Hypothalamus (tissue), 51 donors: ENCODE measurements at places on chromosomes 6 and 20.
A peak's percentile ranks its signal among the peaks of the same experiment; 100 is the strongest.

- DNase-seq: no peak
Measured at GRCh38 chr20:9036593-9036992, 32.3 kb upstream of the PLCB4 start.

GRCh38 chr6:169847141-169847674 lies 95.8 kb downstream of the ERMARD start:
- no peak for DNase-seq

GRCh38 chr6:116406678-116407345 lies 36.1 kb downstream of the DSE start:
- no peak for DNase-seq

GRCh38 chr20:35267092-35267491 lies 10.8 kb downstream of the MMP24OS start:
- DNase-seq: no peak

GRCh38 chr6:79468116-79468515 lies 69.1 kb downstream of the LCA5 start:
- DNase-seq: no peak

GRCh38 chr6:36818756-36819155 lies 20.5 kb downstream of the CPNE5 start:
- no peak for DNase-seq

DNA sequence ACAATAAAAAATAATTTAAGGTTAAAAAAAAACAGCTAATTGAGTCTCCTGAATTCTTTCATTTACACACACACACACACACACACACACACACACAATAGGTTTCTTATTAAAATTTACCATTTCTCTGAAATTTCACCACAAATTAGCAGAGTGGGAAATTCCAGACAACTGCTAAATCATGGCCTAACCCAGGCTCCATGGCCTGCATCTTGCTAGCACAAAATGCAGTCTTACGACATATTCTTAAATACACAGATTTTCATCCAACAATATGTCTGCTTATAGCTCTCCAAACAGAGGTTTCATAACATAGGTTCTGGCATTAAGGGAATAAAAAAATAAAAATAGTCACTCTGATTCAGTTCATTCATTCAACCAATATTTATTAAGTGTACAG lies 46.9 kb downstream of the SOD2 start:
- DNase-seq: no peak

DNA sequence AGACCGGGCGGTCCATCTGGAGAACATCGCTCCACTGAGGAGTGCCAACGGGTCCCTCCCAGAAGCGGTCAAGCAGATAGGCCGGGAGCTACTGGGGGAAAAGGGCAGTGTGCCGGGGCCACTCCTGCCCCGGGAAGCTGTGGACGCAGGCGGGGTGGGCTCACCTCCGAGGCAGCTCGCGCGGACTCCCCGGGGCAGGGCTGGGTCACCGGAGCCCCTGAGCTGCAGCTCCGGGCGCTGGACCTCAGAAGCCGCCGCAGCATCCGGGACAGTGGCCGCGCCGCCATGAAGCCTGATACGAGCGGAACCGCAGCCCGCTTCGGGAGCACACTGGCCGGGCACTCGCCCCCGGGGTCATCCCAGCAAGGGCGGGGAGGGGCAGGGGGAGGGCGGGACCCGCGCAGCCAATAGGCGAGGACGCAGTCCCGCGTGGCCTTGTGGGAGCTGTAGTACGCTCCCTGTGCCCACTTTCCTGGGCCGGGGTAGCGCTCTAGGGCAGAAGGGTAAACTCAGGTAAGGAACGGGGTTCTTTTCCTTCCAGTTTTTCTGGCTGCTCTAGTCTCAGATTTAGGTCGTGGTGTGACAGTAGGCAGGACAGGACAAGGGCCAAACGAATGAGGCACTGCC lies at the start of gene MOCS1:
TSS of gene MOCS1 (minus strand) at position 332 of the 627 bp plus-strand sequence. CDS start at position 287, 45 bp downstream.
- peak; percentile 72 for DNase-seq
